ENCODE measurements at places on chromosomes 4 and X.

DNA sequence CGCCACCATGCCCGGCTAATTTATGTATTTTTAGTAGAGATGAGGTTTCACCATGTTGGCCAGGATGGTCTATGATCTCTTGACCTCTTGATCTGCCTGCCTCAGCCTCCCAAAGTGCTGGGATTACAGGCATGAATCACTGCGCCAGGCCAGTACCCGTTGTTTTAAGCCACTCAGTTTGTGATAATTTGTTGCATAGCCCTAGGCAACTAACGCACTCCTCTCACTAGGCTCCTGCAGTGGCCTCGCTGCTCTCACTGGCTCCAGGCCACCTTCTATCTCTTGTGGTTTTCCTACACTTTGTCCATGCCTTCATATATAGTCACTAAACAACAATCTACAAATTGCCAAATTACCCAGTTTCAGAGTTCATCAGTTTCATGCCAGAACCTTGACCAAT is 58.1 kb downstream of the DCHS2 start:
- DNase-seq, result no peak

DNA sequence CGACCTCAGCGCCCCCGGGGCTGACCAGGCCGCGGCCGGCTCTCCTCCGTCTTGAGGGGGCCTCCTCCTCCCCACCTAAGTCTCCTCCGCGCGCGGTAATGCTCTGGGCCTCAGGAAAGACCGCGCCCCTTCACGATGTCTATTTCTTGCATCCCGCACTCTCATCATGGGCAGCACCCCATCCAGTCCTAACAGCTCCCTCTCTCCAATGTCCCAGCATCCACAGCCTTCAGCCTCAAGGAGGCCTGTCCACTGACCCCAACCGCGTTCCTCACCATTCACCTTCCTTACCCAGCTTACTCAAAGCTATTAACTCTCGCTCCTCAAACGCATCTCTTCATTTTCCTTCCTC is 77.5 kb downstream of the MAGED4 start:
- no peak for DNase-seq

GRCh38 chr4:75922588-75922987 is 18.2 kb downstream of the NAAA start:
- DNase-seq, result no peak

DNA sequence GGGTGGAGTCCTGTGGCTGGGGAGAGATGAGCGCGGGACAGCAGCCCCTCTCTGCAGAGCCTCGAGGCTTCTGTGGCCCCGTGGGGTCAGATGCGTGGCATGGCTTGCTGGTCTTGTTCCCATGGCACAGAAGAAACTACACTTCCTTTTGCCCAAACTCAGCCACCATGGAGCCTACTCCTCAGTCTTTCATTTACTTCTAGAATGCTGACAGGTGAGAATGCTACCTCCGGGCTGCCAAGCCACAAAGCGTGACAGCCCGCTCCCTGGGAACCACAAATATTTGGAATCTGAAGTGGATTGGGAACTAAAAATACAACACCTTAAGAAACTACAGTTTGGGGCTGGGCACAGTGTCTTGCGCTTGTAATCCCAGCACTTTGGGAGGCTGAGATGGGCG is 98.0 kb downstream of the TRAPPC11 start:
- no peak for DNase-seq

DNA sequence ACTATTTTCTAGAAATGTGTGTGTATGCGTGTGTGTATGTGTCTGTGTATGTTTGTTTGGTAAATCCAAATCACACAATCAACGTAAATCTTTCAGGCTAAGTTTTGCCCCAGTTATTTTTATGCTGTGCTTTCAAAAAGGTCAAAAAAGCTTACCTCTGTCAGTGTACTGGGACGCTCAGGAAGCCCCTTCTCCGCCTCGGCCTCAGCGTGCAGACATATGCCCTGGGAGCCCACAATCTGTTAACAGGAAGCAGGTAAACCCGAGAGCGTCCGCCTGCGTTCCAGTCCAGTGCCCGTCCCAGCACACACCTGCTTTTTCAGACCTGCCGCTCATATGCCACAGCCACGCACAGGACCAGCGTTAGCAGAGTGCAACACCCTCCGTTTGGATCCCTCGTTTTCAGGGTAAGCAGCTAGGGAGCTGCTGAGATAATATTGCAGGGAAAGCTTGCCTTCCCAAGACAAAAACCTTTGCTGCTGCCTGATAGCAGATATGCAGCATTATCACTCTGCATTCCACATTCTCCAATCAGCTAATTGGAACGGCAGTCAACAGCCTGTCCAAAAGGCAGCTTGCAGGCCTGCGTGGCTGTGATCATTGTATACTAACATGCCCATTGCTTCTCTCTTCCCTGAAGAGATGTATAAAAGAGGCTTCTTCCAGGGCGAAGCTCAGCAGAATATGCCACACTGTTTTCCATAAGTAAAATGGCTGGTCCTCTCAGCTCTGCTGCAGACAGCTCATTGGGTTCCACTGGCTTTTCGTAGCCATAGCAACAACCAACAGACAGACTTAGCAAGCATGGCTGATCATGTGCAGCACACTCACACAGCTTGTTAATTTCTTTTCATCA is at the start of gene SORBS2:
TSS of gene SORBS2 (minus strand) at position 686 of the 856 bp plus-strand sequence. CDS start 121,623 bp downstream, outside the sequence.
- DNase-seq, result peak; percentile 59

- DNase-seq, result no peak
These were observed 143.0 kb downstream of the TSPAN5 start for GRCh38 chr4:98515470-98515809.

DNA sequence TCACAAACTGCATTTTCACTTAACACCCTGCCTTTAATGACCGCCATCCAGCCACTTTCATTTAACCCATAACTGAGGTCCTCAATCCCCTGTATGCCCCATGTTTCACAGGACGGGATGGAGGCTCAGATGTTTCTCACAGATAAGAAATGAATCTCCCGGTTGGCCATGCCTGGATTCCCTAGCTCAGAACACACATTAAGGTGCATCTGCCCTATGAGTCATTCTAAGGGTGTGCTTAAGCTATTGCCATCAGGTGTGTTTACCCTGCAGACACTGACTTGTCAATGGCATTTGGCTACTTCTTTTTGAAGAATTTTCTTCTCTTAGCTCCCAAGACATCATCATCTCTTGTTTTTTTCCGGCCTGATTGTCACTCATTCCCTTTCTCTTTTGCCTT is 222.6 kb upstream of the SMIM31 start:
- DNase-seq, result no peak

- no peak for DNase-seq
These were observed 735 bp downstream of the NRK start for GRCh38 chrX:105823092-105823455.

DNA sequence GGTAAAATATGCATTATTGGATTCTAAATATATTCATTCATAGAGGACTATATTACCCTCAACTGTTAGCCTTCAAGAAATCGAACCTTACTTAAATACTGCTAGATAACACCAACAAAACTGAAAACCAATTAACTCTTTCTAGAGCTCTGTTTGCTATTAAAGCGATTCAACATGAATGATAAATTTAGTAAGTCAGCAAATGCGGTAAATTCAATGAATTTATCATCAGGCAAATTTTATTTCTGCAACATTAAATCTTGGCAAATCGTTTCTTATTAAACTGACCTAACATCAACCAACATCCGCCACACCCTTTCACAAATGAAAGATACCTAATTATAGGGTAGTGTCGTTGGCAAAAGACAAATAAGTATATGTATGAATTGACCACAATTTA is 26.4 kb upstream of the HELT start:
- DNase-seq, result no peak

- no peak for DNase-seq
These were observed 48.6 kb upstream of the PARM1 start for GRCh38 chr4:74884266-74884665.
